ENCODE measurements at places on chromosomes 5 and 9.

DNA sequence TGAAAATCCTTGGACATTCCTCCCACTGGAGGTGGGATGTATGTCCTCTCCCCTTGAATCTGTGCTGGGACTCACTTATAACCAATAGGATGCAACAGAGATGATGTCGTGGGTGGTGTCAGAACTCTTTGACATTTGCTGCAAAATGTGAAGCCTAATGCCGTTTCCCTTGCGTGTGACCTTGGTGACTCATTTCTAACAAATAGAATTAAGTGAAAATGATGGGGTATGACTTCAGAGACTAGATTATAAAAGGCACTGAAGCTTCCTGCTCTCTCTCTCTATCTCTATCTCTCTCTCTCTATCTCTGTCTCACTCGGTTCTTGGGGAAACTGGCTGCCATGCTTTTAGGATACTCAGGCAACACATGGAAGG lies 126.1 kb upstream of the STC2 start:
- DNase-seq, result no peak

GRCh38 chr5:54460181-54460919 lies 4.9 kb downstream of the HSPB3 start:
- DNase-seq, result no peak

DNA sequence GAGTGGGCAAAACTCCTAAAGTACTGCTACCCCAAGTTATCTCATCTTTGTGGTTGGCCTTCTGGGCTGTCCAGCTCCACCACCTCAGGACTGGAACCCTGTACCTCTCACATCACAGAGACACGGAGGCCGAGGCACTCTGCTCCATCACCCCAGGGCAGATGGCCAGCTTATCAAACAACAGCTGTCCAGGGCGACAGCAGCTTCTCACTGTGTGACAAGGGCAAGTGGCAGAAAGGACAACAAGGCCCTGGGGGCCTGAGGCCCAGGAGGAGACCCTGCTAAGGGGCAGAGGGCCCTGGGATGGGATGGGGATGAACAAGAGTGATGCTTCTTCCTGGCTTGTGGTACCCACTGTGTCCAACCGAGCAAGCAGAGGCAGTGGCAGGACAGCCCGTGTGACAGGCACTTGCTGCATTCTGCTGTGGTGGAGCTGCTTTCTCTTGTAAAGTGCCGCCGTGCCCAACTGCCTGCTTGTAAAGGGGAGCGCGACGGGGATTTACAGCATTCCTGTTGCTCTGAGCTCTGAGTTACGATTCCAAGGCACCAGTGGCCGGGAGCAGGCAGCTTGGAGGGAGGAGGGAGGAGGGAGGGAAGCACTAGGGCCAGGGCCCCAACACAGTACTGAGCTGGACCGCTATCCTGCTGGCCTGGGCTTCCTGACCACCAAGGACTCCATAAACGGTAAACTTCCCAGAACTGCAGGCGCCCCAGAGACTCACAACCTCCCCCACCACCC lies 71.2 kb downstream of the SHB start:
- no peak for DNase-seq

- no peak for DNase-seq
These were observed 99.6 kb upstream of the CAST start for GRCh38 chr5:96562614-96563013.

GRCh38 chr9:37908283-37908682 lies 4.4 kb upstream of the SLC25A51 start:
- no peak for DNase-seq

DNA sequence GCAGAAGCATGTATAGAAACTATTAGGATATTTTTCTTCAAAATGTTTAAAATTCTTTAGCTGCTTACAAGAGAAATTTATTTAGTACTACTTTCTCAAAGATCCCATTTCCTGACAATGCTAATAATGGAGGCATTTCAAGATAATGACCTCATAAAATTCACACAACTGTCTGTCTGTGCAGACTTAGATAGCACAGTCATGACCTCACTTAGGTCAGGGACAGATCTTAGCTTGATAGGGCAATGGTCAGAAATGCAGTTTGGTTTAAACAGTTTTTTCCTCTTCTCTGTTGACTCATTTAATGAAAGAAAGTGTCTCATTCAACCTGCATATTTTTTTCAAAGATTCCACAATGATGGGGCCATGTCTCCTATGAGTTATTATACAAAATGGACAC lies 128.4 kb downstream of the GRIA1 start:
- no peak for DNase-seq

- no peak for DNase-seq
These were observed 50.8 kb downstream of the F2R start for GRCh38 chr5:76766746-76767145.

All from T47D (cell line).